ENCODE measurements at places on chromosomes 1 and 21.
A peak's percentile ranks its signal among the peaks of the same experiment; 100 is the strongest.

GRCh38 chr1:96362623-96363022 lies 359.0 kb upstream of the PTBP2 start:
- no peak for DNase-seq

GRCh38 chr1:242199776-242200458 lies 201.0 kb upstream of the MAP1LC3C start:
- DNase-seq, result no peak

- DNase-seq, result no peak
Observed at GRCh38 chr1:167135281-167135840, 41.5 kb downstream of the STYXL2 start.

GRCh38 chr1:24553931-24554330 lies 2.0 kb upstream of the NCMAP start:
- no peak for DNase-seq

GRCh38 chr1:215146240-215146975 lies 63.9 kb downstream of the KCNK2 start:
- DNase-seq, result no peak

- no peak for DNase-seq
Observed at GRCh38 chr1:226111098-226111882, 48.8 kb downstream of the H3-3A start.

GRCh38 chr1:52455686-52456085 lies 51.3 kb downstream of the PRPF38A start:
- DNase-seq, result no peak

GRCh38 chr1:246794828-246795671 lies 70.8 kb downstream of the SCCPDH start:
- no peak for DNase-seq

- no peak for DNase-seq
Observed at GRCh38 chr1:65147424-65148177, 402 bp upstream of the AK4 start.

- no peak for DNase-seq
Observed at GRCh38 chr1:22936681-22937080, 36.0 kb downstream of the LACTBL1 start.

GRCh38 chr1:22629886-22630285 lies 6.5 kb upstream of the C1QA start:
- DNase-seq, result no peak

GRCh38 chr1:114008993-114009392 lies 29.7 kb downstream of the OLFML3 start:
- no peak for DNase-seq

- no peak for DNase-seq
Observed at GRCh38 chr1:35345439-35345981, 77.0 kb downstream of the ZMYM4 start.

GRCh38 chr1:28954126-28954726 lies 39.9 kb downstream of the EPB41 start:
- no peak for DNase-seq

GRCh38 chr1:210684466-210685294 lies 356.0 kb downstream of the HHAT start:
- no peak for DNase-seq

- DNase-seq, result no peak
Observed at GRCh38 chr1:183195142-183195574, 9.1 kb downstream of the LAMC2 start.

GRCh38 chr1:115288591-115289198 lies 49.4 kb downstream of the NGF start:
- no peak for DNase-seq

DNA sequence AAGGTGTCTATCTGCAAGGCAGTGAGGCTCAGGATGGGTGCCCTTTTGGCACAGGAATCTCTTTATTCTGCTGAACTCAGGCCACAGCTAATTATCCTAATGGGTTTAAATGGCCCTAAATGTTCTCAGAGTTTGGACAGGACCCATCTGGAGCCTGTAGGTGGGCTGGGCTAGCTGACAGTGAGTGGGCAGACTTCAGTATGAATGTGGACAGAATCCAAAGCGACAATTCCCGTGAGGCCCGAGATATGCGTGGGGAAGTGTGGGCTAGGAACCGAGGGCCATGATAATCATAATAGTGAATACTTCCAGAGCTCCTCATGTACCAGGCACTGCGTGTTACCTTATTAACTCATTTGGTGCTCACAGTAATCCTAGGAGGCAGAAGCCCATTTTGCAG lies 165.3 kb downstream of the GRIK3 start:
- no peak for DNase-seq

DNA sequence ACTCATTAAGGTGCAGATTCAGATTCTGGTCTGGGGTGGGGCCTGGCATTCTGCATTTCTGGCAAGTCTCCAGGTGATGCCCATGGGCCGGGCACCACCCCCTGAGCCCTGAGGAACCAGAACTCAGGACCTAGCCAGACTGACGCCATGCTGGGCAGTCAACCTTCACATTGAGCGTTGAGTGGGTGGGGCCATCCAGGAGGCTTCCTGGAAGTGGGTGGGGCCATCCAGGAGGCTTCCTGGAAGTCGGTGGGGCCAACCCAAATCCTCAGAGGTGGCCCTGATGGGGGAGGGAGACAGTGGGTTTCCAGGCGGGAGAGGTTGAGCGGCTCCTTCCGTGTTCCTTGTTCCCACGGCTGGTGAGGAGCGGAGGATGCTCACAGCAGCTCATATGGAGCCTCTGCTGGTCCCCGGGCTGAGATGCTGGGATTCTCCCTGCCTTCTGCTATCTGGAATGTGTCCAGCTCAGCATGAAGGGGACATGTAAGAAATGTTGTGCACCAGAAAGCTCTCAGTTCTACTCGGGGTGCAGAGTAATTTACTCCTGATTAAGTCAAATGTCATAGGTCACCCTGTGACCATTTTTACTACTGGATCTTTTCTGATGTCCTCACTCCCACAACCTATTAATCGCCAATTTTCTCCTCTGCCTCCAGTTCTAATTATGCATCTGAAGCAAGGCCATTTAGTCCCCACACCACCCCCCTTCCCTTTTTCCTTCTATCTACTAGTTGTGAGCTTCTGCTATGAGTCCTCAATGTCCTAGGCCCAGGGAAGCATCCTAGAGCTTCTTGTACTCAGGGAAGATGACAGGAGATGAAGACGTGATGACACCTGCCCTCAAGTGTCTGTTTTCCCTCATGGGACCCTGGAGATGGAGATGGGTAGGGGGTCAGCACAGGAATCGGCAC lies 435.4 kb downstream of the PTPRU start:
- DNase-seq, result no peak

- DNase-seq, result no peak
Observed at GRCh38 chr1:225720937-225721336, 56.7 kb upstream of the SRP9 start.

DNA sequence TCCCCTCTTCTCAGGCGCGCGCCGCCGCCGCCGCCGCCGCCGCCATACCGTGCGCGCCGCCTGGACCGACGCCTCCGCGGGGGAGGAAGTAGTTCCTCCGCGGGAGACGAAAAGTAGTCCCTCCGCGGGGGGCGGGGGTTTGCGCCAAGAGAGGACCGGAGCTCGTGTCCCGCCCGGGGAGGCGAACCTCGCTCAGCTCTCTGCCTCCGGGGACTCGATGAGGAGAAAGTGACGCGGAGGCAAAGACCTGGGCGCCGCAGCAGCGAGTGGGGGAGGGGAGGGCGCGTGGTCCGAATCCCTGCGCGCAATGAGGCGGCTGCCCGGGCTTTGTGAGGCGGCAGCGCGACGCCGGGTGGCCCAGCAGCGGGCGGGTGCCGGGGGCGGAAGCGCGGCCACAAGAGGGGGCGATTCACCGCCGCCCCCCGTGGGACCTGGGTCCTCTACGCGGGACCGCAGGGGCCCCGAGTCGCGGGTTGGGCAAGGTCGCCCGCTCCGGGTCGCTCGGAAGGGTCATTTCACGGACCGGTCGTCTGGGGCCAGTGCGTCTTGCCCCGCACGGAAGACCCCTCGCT lies at the start of gene BRWD1:
TSS of gene BRWD1 (minus strand) at position 62 of the 572 bp plus-strand sequence. CDS start 141 bp downstream, outside the sequence.
- DNase-seq, result peak; percentile 50

DNA sequence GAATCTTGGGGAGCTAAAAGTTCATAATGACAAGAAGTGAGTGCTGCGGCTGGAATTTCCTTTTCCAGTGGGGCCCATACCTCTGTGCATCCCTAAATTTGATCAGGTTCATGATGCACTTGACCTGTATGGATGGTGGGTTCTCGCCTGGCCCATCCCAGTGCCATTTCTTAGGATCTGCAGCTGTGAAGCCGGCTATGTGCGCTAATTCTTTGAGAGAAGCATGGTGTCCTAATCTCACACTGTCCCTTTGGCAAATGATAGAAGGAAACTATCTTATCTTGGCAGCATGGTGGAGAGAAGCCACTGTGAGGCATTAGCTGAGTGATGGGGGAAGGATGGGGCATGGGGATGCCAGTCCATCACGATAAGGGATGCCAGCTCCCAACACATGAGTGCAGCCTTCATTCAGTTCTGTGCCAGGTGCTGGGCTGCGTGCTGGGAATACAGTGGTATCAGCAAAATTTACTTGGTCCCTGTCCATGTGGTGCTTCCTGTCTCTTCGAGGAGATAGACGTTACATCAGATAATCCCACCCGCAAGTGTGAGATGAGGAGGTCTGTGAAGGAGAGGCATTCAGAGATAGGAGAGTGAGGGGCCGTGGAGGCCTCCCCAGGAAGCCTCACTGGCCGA lies 30.5 kb downstream of the STUM start:
- no peak for DNase-seq

GRCh38 chr1:24704411-24705259 lies 40.6 kb upstream of the CLIC4 start:
- no peak for DNase-seq

- DNase-seq, result no peak
Observed at GRCh38 chr1:44926311-44926781, 60.0 kb downstream of the EIF2B3 start.

- no peak for DNase-seq
Observed at GRCh38 chr1:56563568-56563967, 15.8 kb downstream of the PLPP3 start.

- DNase-seq, result no peak
Observed at GRCh38 chr1:18079941-18080735, 27.5 kb upstream of the IGSF21 start.

- DNase-seq, result no peak
Observed at GRCh38 chr1:41009466-41009865, 12.1 kb downstream of the SLFNL1 start.

DNA sequence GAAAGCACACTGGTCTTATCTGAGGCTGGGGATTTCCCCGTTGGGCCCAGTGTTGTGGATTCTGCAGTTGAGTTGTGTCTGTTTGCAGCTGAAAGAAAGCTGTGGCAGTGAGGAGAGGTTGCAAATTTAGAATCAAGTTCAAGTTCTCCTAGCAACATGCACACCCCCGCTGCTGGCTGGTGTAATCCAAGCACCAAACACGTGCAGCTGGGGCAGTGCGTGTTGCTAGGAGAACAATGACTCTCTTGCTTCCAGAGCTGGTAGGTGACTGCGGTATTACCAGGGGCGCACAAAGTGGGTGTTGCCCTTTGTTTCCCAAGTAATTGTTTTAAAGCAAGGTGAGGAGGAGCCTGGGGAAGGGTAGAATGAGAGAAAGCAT lies 91.5 kb downstream of the IER5 start:
- DNase-seq, result no peak

- DNase-seq, result no peak
Observed at GRCh38 chr1:100178091-100178490, at the start of gene LRRC39. Gene LRRC39, minus strand, starts transcription at chr1:100178256. Its CDS starts 9,740 bp downstream, at chr1:100168516.

GRCh38 chr1:47986761-47987200 lies 10.4 kb downstream of the TRABD2B start:
- DNase-seq, result no peak

GRCh38 chr1:93584261-93585003 lies 97.2 kb downstream of the BCAR3 start:
- DNase-seq, result no peak

DNA sequence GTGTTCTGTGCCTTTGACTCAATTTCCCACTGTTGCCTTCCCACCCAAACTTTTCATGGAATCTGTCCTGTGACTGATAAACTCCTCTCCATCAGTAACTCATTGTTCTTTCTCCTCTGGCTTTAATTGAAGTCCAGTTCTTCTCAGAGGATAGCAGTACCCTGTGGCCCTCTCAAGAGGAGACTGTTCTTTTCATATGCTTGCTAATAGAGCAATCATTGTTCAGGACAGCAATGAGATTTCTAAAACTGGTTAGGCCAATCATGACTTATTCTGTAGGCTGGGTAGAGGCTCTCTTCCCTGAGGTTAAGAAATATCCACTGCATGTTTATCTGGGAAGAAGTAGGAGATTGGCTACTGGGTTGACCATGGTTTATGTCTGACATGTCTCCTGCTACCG lies 98.8 kb downstream of the CHD1L start:
- DNase-seq, result no peak

DNA sequence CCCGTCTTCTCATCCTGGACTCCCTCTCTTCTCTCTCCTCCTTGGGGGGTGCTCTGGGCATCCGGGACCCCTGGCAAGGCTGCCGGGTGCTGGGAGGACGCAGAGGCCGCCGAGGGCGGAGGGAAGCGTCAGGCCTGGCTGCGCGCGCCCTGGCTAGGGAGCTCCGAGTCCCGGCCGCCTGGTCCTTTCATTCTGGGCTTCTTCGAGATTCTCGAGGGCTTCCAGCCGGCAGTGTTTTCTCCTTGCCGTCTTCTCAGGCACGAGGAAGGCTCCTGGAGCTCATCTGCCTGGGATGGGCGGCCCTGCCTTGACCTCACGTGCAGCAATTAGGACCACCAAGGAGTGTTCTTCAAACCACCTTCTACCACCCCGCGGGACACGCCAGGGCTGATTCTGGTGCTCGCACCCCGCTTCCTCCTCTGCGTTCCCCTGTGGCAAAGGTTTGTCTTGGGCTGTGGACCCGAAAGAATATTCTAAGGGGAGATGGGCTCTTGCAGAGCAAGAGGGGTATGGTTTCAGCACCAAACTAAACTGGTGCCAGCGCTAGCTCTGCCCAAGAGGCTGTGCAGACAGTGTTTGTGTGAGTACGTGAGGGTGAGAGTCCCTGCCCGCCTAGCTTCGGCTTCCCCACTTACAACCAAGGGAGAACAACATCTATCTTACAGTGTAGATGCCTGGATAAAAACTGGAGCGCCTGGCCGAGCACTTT lies 36.5 kb downstream of the PIK3CD start:
- DNase-seq, result no peak

DNA sequence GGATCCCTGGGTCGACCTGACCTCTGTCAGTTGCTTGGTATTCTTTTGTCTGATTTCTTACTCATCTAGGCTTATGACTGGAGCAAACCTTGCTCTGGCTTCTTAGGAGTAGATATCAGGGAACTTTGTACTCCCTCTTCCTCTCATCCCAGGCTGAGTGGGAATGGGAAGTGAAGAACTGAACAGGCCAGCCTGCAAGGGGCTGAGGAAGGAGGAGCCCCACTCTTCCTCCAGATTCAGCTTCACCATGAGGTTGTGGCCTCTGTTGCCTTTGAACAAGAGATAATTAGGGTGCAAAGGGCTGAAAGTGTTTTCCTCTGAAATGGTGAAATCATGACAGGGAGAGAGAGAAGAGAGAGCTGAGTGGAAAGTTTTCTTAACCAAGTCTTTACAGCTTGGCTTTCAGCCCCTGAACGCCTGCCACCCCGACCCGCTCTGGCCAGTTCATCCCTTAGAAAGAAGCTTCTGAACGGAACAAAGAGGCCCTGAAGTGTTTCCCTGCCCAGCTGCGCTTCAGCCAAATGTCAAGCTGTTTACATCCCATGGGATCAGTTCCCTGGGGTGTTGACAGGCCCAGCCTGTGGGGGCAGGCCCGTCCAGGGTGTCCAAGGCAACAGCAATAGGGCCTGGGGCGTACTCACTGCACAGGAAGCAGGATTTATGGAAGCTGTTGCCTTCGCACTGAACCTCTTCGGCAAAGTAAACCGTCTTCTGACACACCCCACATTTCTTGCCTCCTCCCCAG lies 11.2 kb downstream of the CSRP1 start:
- no peak for DNase-seq

Data from activated CD8-positive, alpha-beta memory T cell treated with anti-CD3 and anti-CD28 coated beads for 4 hours (primary cell).